Sigmoid colon (tissue), 7 donors: ENCODE measurements at places on chromosomes 16 and 17. TPM values are rescaled to one million over a fixed set of nuclear protein-coding genes. Genes with fewer than 3 reads are reported as not detected.

DNA sequence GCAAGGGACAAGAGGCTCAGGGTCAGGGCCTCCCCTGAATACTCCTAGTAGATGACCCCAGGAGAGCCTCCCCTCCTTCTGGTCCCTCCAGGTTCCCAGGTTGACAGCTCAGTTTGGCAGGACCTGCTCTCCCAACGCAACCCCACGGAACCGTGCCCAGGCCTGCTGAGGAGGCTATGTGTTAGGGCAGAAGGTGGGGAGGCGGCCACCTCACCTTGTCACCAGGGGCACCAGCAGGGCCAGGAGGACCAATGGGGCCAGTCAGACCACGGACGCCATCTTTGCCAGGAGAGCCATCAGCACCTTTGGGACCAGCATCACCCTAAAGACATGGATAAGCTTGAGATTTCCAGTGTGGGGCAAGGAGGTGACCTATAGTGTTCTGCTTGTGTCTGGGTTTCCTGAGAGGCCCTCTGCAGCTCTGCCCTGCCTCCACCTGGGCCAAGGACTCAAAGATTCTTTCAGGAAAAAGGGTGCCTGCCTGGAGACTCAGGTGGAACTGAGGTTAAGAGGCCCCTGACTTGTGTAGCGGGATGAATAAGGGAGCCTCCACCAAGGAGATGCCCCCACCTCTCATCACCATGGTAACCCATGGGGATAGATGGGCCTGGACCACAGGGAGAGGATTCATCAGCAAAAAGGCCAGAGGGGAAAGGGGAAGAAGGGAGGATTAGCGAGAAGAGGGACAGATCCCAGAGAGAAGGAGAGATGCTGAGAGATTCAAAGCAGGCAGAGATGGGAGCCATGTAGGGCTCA lies 10.7 kb downstream of the COL1A1 start:
- H3K4me3 ChIP-seq, result no peak overlapping the region
- H3K4me1 ChIP-seq, result peaks cover 95% of the 10 kb centered on the region
- no peak for DNase-seq
- no peaks in the 10 kb centered on the region for H3K27me3 ChIP-seq

DNA sequence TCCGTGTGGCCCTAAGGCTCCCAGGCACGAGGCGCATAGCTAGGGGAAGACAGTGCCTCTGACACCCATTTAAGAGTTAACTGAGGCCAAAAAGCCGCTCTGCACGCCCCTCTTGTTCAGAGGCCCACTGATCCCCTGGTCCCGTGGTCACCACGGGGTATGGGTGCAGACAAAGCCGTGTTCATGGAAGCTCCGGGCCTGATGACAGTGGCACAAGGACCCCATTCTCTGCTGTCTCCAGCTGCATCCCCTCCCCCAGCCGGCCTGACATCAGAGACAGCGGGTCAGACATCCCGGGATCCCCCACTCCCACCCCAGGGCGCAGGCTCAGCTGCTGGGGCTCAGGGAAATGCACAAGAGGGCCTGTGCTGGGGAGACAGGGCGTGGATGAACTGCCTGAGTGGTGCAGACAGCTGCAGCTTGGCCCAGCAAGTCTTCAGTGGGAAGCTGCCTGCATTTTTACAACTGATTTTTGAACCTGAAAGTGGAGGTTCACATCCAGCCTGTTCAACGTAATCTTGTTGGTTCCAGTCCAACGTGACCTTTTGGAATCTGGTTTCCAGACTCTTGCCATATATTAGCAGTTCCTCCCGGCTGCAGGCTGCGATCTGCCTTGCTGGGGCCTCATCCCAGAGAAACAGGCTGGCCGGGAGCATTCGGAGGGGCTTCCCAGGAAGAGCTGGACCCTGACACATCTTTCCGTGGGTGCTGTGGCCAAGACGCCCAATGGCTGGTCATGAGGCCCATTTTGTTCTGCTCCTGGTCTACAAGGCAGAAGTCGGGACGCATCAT lies 9.7 kb upstream of the BAHCC1 start:
- no peaks in the 10 kb centered on the region for H3K36me3 ChIP-seq
- no peaks in the 10 kb centered on the region for H3K27me3 ChIP-seq
- H3K4me3 ChIP-seq, result no peak overlapping the region
- H3K4me1 ChIP-seq, result peaks cover 51% of the 10 kb centered on the region

DNA sequence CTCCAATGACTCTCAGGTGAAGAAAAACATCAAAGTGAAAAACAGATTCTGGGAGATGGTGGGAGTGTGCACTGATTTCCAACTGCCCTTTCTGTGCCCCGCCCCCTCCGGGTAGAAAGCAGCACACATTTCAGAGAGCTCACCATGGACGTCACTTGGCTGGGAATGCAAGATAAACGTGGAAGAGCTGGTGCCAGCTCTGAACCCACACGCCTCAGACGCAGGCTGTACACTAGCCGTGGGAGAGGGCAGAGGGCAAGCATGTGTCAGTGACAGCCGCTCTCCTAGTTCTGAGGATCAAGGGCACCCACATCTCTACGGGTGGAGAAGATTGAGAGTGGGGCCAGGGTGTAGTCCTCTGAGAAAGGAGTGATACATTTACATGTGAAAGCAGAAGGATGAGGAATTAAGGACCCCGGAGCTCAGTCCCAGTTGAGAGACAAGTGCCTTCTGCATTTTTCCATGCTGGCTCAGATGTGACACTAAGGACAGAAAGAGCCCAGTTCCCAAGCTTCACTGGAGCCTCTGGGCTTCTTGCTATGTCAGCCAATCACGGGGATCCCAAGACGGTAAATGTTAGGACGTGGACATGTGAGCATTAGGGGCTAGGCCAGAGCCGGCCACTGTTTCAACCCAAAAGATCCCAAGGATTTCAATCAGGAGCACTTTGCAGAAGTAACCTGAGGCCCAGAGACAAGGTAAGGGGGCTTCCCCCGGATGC lies 101.3 kb downstream of the ZFHX3 start:
- peaks cover 30% of the 10 kb centered on the region for H3K4me1 ChIP-seq
- peaks cover 18% of the 10 kb centered on the region for H3K36me3 ChIP-seq
- H3K27ac ChIP-seq, result peak overlapping the region; percentile 63
- peak; percentile 77 for DNase-seq
- no peak overlapping the region for H3K4me3 ChIP-seq

GRCh38 chr16:3728424-3729160 lies 11.3 kb upstream of the TRAP1 start:
- no peak for DNase-seq
- H3K27ac ChIP-seq, result no peak overlapping the region
- H3K27me3 ChIP-seq, result no peaks in the 10 kb centered on the region
- H3K4me1 ChIP-seq, result no peaks in the 10 kb centered on the region
- no peak overlapping the region for H3K4me3 ChIP-seq

The SLC47A1 gene
- 8.2 TPM for total RNA-seq
